ENCODE measurements at places on chromosomes 5 and 9.

- no peaks in the 10 kb centered on the region for H3K27me3 ChIP-seq
- no peak overlapping the region for H3K4me3 ChIP-seq
- H3K27ac ChIP-seq: no peak overlapping the region
- no peak for DNase-seq
Measured at GRCh38 chr9:84748112-84748511, 78.6 kb downstream of the NTRK2 start.

GRCh38 chr9:106718936-106719335, 144.0 kb upstream of the ZNF462 start:
- H3K4me1 ChIP-seq: no peaks in the 10 kb centered on the region
- no peak overlapping the region for H3K4me3 ChIP-seq
- no peaks in the 10 kb centered on the region for H3K27me3 ChIP-seq
- no peak for DNase-seq
- no peaks in the 10 kb centered on the region for H3K36me3 ChIP-seq
- no peak overlapping the region for H3K27ac ChIP-seq

GRCh38 chr5:19584131-19584530, 403.9 kb downstream of the CDH18 start:
- no peak for DNase-seq
- H3K27ac ChIP-seq: no peak overlapping the region
- no peaks in the 10 kb centered on the region for H3K4me1 ChIP-seq
- no peak overlapping the region for H3K4me3 ChIP-seq
- no peaks in the 10 kb centered on the region for H3K36me3 ChIP-seq

DNA sequence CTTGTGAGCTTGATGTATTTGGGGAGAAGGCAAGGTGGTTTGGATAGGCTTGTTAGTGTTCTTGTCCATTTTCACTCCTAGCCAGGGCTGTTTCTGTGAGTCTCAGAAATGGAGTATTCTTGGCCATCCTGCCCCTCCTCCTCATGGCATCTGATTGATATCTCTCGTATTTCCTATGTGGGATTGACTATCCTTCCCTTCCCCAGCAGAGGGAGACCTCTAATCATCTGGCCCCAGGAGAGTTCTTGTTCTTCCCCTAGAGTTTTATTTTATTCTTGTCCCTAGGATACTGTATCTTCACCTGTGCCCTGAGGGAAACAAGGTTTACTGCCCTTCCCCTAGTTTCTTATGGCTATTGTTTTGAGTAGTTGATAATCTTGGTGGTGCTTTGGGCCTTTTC, 114.4 kb downstream of the VPS13A start:
- H3K27me3 ChIP-seq: no peaks in the 10 kb centered on the region
- no peaks in the 10 kb centered on the region for H3K36me3 ChIP-seq
- H3K4me3 ChIP-seq: no peak overlapping the region
- H3K27ac ChIP-seq: no peak overlapping the region

DNA sequence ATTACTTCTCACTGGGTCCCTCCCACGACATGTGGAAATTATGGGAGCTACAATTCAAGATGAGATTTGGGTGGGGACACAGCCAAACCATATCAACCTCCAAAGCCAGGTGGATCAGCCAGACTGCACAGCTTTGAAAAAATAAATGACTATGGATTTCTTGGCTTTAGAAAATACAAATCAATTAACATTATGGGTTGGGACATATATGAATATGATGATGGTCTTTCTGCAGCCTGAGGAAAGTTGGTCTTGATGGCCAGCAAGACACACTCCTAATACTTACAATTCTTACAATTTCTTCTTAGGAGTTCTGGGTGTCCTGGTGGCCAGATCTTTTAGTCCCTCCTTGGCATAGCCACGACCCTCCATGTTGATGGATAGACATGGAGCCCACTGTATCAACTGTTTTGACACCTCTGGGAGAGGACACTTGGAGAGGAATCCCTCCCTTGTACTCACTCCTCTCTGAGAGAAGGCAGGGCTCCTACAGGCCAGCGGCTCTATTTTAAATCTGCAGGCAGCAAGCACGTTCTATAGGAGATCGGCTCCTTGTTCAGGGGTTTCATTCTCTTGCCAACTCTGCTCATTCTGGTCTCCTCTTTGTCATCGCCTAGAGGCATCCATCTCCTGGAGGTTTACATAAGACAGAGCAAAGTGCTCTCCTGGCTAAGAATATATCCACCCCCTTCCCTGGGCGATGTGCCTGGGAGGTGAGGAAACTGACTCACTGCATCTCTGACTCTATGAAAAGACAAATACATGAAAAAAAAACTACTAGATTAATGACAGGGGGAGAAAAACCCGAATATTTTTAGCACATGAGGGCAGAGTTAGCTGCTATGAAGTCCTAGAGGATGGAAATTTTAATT, 145.9 kb downstream of the CARTPT start:
- DNase-seq: no peak
- no peaks in the 10 kb centered on the region for H3K27me3 ChIP-seq
- H3K4me3 ChIP-seq: no peak overlapping the region
- H3K36me3 ChIP-seq: no peaks in the 10 kb centered on the region
- no peaks in the 10 kb centered on the region for H3K4me1 ChIP-seq
- no peak overlapping the region for H3K27ac ChIP-seq

- no peak overlapping the region for H3K27ac ChIP-seq
- H3K4me1 ChIP-seq: no peaks in the 10 kb centered on the region
- H3K27me3 ChIP-seq: no peaks in the 10 kb centered on the region
- H3K4me3 ChIP-seq: no peak overlapping the region
Measured at GRCh38 chr5:178478370-178478769, 111.8 kb downstream of the COL23A1 start.

Data from ovary (tissue), 10 donors.